ENCODE measurements at places on chromosomes 11 and 22. TPM values are rescaled to one million over a fixed set of nuclear protein-coding genes. Genes with fewer than 3 reads are reported as not detected.

The FOLH1 gene
- 0.09 TPM for total RNA-seq

The OR8H3 gene
- total RNA-seq, result not detected

The MISFA gene
- 6.4 TPM for total RNA-seq

The CD81 gene
- total RNA-seq, result 62.0 TPM

The CYP2D6 gene
- total RNA-seq, result 0.40 TPM

The CSRP3 gene
- total RNA-seq, result not detected

The NFAM1 gene
- total RNA-seq, result 0.17 TPM

The SCN3B gene
- total RNA-seq, result 0.34 TPM

The ACAD8 gene
- 21.3 TPM for total RNA-seq

The SLC7A4 gene
- not detected for total RNA-seq

The KCNJ4 gene
- total RNA-seq, result 2.1 TPM

The HTR3A gene
- not detected for total RNA-seq

The DGAT2 gene
- 9.4 TPM for total RNA-seq

The TIGD3 gene
- total RNA-seq, result 0.42 TPM

The LZTR1 gene
- total RNA-seq, result 22.9 TPM

The OR4A16 gene
- total RNA-seq, result not detected

The KRTAP5-7 gene
- not detected for total RNA-seq

The MRGPRF gene
- total RNA-seq, result not detected

Measured in Daoy (cell line).